ENCODE measurements at places on chromosomes 1 and 21.

DNA sequence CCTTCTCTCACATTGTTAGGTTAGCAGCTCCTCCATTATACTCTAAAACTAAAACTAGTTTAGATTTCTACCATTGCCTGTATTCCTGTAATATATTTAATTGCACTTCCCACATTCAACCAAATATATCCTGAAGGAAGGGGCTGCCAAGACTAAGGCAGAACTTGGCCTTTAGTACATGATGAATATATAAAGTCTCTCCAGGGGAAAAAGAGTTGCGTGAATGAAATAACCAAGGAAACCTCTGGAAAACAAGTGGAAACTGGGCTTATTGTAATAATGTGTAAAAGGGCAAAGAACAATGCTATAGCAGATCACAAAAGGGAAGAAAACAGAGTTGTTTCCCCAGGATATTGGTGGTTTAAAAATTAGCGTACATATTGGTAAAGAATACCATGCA lies 1012.5 kb upstream of the PRMT6 start:
- DNase-seq, result no peak

DNA sequence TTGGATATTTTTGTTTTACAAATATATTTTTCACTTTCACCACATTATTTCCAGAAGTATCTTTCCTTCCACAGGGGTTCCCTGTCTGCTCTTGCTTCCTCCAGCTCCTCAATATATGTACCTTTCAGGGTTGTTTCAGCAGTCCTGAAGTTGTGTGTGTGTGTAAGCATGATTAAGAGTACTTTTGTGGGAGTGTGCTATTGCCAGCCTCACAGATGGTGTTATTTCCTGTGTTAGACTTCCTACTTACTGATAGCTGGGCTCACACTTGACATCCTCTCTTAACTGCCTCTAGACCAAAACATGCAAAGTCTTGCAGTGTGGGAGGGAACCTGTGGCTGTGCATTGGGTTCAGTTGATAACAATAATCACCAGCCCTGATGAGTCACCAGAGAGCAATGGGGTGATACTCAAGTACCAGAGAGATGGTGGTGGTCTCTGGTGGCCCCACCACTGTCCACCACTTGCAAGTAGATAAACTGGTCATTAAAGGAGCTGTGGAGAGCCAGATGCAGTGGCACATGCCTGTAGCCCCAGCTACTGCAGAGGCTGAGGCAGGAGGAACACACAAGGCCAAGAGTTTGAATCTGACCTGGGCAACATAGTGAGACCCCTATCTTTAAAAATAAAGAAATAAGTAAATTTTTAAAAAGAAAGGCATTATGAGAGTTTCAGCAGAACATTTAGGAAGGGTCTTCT lies 126.7 kb downstream of the NR5A2 start:
- no peak for DNase-seq

- no peak for DNase-seq
Observed at GRCh38 chr1:244085891-244086290, 34.8 kb downstream of the ZBTB18 start.

GRCh38 chr1:107936498-107937481 lies 28.2 kb downstream of the VAV3 start:
- peak; percentile 22 for DNase-seq

DNA sequence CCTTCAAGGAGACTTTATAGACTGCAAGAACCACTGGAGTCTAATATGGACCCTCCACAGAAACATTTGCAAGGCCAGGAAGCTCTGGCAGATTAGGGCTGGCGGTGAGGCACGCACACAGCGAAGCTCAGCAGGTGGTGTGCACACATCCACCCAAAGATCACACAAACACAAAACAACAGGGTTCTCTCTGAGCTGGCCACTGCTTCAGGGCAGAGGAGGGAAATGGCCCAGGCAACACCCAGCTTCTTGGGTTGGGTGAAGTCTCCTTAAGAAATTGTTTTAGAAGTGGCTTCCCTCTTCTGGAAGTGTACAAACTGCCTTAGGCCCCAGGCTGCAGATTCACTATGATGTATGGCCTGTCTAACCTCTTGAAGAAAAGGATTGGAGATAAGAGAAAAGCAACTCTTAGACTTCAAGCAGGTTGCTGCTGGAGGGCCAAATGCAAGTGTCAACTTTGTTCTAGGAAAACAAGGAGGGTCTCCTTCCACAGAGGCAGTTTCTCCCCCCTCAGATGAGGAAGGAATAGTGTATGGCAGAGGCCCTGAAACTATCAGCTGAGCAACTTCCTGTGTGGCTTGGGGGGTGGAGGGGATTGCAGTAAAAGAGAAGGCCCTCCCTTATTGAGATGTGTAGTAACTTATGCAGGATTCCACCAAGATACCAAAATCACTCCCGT lies 2.0 kb downstream of the RCSD1 start:
- peak; percentile 29 for DNase-seq

DNA sequence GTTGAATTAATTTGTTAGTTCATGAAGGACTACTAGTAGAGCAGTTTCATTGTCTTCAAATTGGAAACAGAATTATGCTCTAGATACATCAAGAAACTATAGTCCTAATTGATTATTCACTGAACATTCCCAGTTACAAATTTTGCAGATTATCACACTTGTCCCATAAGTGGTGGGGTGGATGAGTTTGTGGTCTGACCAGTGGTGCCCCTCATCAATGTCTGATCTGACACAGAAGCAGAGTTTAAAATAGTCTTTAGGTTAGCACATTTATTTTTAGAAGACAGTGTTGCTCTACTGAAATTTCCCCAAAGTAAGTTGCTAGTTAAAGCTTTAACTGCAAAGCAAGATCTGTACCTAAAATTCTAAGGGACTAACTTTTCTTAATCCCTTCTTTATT lies 42.9 kb downstream of the INKA2 start:
- DNase-seq, result no peak

DNA sequence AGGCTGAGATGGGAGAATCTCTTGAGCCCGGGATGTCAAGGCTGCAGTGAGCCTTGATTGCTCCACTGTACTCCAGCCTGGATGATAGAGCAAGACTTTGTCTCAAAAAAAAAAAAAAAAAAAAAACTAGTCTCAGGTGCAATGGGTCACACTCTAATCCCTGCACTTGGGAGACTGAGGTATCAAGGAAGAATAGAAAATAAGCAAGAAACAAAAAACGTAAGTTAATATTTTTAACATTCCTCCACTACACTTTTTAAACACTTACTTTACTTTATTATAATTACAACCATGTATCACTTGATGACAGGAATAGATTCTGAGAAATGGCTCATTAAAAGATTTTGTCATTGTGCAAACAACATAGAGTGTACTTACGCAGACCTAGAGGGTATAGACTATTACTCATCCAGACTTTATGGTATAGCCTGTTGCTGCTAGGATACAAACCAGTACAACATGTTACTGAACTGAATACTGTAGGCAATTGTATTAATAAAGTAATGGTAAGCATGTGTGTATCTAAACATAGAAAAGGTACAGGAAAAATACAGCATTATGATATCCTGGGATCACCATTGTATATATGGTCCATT lies 1244.1 kb upstream of the ADGRL4 start:
- no peak for DNase-seq

DNA sequence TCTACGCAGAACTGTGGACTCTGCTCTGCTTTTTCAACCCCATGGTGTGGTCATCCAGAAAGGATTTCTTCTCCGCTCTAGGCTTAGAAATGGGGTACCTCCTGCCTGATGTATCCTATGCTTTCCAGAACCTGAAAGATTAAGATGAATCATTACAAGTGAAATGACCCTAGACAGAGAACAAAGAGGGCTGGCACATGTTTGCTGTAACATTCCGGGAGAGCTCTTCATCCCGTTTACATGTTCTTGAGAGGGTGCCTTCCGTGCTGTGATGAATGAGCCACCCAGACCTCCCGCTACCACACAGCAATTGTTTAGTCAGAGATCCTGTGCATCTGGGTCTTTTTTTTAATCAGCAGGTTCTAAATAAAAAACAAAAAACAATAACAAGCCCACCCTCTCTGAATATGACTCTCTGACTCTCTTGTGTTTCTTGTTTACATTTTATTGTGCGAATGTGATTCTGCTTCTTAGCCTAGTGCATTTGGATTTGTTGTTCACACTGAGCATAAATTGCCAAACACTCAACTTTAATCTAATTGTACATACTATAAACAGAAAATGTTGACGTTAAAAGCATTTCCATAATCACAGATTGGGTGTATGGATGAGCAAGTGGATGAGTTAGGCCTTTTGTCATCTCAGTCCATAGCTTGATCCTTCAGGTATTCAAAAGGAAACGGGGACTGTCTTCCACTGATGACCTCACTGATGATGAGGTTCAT lies 87.1 kb downstream of the GPR88 start:
- DNase-seq, result no peak

GRCh38 chr1:152112101-152112884 lies 3.0 kb downstream of the TCHH start:
- peak; percentile 17 for DNase-seq

DNA sequence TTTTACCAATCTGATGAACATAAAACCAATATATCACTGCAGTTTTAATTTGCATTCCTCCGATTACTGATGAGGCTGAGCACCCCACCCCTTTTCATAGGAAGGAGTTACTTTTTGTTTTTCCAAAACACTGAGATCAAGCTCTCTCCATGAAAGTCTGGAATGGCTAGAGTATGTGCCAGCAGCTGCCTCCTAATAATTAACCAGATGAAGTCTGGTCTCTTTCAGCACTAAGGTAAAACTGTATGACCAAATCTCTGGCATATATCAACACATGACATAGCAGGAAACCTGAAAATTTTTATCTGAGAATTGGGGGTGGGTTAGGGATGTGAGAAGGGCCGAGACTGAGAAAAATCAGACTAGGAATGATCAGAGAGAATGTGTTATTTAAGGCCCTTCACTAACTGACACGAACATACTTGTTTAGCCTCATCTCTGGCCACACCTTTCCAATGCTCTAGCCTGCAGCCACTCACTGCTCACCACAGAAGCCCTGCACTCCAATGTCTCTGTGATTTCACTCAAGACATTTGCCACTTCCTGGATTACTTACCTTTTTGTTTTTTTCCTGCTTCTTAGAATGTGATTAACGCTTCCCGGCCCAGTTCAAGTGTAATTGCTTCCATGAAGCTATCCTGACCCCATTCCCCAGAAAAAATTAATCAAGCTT lies 34.7 kb downstream of the WASF2 start:
- no peak for DNase-seq

GRCh38 chr1:91684481-91685196 lies 184.0 kb downstream of the CDC7 start:
- no peak for DNase-seq

GRCh38 chr21:32728848-32729247 lies 1.0 kb upstream of the SYNJ1 start:
- no peak for DNase-seq

DNA sequence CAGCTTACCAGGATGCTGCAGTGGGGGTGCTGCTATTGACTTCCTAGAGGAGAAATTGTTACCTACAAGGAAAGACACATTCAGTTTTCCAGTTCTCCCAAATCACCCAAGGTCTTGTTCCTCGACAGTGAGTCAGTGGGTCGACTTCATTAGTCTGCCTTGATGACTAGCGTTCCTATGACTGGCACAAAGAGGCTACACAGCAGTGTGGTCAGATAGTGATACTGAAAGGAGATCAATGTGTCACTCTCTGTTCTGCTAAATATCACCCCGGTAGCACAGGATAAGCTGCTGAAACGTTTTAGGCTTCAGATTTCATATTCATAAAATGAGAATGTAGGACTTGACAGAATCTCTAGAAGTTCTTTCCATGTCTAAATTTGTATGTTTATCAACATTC lies 357.4 kb downstream of the LMX1A start:
- no peak for DNase-seq

DNA sequence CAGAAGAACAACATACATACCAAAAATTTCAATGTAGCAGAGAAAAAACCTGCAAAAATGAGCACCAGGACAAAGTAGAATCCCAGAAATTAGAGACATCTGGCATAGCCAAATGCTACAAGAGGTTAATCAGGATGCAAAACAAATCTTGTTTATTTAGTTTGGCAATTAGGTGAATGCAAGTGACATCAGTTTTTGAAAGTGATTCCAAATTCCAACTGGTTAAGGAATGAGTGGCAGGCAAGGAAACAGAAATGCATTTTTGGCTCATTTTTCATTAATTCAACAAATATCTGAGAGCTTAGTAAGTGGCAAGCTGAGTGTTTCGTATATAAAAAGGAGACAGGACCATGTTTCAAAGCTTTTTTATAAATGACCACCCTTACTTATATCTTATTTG lies 21.3 kb downstream of the SCAF4 start:
- no peak for DNase-seq
